ENCODE measurements at places on chromosomes 12 and 14.

DNA sequence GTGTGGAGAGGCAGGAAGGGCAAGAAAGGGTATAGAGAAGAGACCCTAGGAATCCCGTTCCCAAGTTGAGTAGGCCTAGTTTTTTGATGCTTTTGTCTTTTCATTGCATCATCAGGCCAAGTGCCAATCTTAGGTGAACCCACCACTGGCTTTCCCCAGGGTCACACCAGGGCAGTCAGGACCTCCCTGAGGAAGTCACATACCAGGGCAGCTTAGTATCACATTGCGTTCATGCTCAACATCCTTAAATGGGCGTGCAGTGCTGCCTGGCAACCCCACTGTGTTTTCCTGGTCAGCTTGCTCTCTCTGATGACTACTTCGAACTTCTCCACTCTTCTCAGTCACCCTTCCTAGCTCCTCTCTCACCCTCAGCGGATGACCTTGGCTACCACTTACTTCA is 9.0 kb downstream of the ASIC1 start:
- DNase-seq: no peak

GRCh38 chr12:41436076-41436475 is 248.0 kb downstream of the PDZRN4 start:
- DNase-seq: no peak

DNA sequence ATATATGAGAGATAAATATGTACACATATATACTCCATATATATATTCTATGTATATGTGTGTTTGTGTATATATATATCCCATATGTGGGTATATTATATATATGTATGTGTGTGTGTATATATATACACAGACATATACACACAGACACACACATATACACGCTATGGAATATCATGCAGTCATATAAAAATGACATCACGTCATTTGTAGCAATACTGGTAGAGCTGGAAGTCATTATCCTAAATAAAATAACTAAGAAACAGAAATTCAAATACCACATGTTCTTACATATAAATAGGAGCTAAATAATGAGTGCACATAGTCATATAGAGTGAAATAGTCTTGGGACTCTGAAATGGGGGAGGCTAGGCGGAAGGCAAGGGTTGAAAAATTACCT is 1000.2 kb downstream of the LRFN5 start:
- no peak for DNase-seq

GRCh38 chr14:78605897-78606500 is 435.8 kb downstream of the NRXN3 start:
- DNase-seq: no peak

- DNase-seq: no peak
Measured at GRCh38 chr14:68172216-68172615, 352.6 kb downstream of the RAD51B start.

DNA sequence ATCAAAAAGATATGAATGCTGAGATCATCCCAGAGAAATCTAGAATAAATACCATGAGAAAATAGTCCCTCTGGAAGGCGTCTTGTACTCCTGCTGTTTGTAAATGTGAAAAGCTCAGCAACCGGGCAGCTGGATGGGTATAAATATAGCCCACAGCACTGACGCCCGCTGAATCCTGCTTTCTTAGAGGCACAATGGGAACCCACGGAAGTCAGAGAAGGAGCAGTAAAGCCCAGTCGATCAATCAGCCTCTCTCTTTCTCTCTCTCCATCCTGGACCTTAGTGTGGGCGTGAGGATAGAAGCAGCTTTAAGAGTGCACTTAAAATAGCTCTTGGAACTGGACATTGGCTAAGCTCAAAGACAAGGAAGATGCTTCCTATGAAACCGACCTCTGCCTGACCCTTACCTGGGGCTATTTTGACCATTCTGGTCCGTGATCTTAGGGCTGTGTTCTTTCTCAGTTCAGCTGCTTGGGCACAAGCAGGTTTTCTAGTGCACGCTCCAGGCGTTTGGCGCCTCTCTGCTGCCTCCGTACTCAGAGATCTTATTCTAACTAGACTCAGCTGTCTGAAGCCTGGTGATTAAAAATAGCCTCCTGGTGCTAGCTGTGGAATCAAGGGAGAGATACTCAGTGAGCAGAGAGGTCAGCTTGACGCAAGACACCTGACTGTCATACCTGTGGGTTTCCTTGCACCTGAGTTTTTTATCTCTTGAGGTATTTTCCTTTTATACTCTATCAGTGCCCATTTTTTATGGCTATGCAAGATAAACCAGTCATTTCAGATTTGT is 144.6 kb downstream of the ETV6 start:
- no peak for DNase-seq

DNA sequence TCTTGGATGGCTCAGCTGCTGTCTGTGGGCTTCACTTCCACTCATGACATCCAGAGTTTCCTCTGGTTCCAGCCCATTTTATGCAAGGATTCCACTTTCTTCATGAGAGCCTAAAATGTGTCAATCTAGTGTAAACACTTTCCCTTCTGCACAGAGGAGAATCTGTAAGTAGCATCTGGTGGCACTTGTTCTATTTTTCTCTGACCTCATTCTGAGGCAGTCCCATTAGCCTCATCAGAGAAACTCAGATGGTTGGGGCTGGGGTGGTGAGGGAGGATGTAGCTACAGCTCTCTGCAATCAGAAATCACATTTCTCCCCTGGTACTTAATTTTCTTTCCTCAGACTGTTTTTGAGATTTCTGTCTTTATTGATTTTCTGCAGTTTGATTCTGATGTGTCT is 81.6 kb downstream of the PRMT8 start:
- no peak for DNase-seq

GRCh38 chr14:36618641-36619040 is 36.2 kb upstream of the NKX2-8 start:
- no peak for DNase-seq

GRCh38 chr12:19409376-19409775 is 29.9 kb upstream of the AEBP2 start:
- DNase-seq: no peak

DNA sequence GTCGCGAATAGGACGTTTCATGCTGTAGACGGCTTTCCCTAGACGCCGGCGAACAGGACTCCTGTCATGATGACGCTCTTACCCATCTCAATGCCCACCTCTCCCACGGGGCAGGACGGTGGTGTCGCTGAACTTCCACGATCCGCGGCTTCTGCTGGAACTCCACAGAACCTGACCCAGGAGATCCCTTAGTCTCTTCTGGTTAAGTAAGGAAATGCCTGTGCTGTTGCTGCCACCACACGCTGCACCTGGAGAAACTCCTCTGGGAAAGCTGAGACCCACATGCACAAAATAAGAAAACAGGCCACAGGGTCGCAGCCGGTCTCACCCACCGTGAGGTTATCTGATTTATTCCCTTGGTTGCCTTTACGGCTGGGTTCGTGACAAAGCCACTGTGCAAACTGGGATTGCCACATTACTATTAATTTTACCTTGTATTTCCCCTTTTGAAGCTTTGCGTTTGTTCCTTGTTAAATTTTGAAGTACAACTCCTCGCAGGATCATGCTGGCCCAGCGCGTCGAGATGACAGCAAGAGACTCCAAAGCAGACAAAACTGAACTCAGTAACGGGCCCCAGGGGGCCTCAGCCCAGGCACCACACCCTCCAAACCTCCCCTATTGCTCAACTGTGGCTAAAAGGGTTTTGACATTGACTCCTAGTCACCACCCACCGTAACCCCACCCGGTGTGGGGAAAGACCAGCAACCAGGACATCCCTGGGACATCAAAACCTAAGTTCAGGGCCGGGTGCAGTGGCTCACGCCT is 9.2 kb upstream of the MMP17 start:
- peak; percentile 61 for DNase-seq

DNA sequence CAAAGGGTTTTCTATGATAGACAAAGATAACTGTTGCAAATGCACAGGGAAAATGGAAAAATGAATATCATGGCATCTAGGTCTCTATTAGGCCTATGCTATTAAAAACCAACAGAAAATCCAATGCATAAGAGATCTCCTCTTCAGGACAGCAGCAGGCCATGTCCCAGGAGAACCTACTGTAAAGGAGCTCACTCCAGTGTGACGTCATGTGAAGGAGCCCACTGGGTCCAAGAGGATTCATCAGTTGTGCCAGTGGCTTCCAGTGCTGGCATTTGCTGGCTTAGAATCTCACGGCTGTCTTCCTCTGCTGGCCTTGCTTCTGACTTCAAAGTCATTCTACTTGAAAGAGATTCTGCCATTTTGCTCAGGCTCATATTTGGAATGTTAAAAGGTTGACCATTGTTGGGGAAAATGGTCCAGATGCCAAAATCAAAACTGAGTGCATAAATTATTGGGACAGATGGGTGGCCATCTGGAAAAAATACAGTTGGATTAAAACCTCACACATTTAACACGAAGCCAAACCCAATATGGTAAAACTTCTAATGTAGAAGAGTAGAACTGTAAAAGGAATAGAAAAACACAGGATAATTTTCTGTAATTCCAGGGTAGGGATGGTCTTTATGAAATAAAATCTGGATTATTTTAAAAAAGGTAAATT is 75.4 kb upstream of the ARID2 start:
- no peak for DNase-seq

GRCh38 chr14:22772725-22773124 is 6.2 kb downstream of the OXA1L start:
- DNase-seq: no peak

DNA sequence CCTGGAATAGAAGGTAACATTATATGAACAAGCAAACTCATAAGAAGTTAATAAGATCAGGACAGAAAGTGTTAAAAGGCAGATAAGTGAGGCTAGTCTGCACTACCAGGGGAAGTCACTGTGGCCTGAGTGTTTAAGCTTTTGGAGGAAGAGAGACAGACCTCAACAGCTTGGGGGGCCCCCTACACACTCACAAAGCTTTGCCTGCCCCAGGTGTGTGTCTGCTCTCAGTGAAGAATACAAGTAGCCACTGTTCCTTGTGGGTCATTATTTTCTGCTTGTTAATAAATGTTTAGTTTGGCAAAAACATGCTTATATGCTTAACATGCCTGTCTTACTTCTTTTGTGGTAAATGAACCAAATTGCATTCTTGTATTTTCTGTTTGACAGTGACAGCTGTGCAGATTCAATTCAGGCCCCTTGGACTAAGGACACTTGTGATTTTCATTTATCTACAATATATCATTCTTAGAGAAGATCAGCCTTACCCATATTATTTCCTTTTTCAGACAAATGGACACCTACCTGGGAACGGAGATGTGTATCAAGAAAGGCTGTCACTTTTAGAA is 50.7 kb upstream of the C12orf71 start:
- no peak for DNase-seq

DNA sequence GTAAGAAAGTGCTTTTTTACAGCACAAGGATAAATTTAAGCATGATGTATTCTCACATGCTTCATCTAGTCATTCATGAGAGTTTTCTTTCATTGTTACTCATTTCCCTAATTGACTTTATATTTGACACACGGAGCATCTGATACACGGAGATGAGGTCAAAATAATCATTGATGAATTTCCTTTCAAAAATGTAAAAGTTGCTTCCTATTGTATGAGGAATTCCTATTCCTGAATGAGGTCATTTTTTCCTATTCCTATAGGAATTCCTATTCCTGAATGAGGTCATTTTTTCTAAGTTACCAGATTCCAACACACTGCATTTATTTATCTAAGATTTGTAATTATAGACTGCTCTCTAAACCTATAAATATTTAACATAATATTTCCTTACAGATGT is 316.7 kb upstream of the KITLG start:
- no peak for DNase-seq

GRCh38 chr12:5014269-5014668 is 29.4 kb upstream of the KCNA5 start:
- DNase-seq: no peak

DNA sequence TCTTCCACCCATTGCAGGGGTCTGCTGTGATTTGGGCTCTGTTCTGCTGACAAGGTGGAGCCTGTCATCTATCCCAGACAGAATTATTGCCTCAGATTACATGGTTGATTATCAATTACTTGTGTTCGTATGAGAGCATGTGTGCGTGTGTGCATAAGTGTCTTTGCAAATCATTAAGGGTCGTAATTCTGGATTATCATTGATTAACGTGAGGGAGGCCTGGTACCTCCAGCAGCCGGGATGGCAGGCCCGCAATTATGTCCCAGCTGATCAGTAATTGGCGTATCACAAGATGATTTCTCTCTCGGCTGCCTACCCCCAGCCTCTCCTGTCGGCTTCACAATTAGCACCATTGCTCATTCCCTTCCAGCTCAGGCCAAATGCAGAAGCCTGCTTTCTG is 29.6 kb upstream of the IRF2BPL start:
- DNase-seq: no peak

GRCh38 chr12:50188875-50189575 is 21.9 kb upstream of the CERS5 start:
- no peak for DNase-seq

DNA sequence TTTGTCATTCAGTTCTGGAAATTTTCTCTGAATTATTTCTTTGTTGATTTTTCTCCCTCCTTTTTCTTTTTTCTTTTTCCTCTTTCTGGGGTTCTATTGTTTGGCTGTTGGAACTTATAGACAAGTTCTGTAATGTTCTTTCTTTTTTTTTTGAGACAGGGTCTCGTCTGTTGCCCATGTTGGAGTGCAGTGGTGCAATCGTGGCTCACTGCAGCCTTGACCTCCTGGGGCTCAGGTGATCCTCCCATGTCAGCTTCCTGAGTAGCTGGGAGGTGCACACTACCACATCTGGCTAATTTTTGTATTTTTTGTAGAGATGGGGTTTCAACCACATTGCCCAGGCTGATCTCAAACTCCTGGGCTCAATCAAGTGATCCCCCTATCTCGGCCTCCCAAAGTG is 30.1 kb upstream of the TBC1D30 start:
- no peak for DNase-seq

DNA sequence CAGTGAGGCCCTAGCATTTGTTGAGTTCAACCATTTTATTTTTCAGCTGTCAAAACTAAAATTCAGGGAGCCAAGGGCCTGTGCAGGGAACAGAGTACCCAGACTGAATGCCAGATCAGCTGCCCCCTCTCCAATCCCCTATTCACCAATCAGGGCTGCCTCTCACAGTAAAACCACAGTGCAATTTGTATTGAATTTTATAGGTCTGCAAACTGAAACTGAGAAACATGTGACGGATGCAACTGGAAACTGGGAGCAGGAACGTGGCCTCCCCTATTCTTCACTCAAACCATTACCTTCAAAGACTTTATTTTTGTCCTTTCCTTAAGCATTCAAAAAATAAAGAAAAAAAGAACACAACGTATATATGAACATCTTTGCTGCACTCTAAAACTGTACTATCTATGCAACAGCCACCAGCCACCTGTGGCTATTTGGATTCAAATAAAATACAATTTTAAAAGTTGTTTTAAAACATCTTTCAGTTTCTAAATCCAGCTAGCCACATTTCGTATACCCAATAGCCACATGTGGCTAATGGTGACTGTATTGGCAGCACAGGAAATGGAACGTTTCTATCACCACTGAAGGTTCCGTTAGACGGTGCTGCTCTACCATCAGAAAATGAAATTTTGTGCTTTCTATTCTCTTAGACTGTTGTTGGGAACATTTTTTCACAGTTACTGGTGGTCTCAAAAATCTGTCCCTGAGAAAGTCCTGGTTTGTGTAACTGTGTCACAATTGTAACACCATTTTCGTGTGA is 371.3 kb upstream of the FAR2 start:
- no peak for DNase-seq
